ENCODE measurements at places on chromosomes 3 and 15.

- DNase-seq = peak; percentile 84
Measured at GRCh38 chr15:89129123-89129815, 41.0 kb downstream of the ABHD2 start.

- DNase-seq = no peak
Measured at GRCh38 chr3:21464746-21465145, 286.3 kb downstream of the ZNF385D start.

DNA sequence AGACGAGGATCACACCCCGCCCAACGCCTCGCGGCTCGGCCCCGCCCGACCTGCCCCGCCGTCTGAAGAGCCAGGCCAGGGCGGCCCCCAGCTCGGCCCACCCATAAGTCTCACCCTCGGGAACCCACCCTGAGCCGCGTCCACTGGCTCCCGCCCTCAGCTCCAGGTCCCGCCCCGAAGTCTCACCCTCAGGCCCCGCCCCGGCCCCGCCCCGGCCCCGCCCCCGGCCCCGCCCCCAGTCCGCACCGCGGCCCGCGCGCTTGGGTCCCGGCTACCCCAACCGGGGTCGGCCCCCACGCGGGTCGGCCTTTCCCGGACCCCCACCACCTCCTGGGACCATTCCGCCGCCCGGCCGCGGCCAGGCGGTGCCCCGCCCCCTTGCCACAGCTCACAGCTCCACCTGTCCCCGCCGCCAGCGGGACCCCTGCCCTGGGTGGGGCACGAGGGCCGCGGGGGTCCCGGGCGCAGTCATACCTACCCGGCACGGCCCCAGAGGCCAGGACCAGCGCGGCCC, 489 bp downstream of the CSPG5 start:
- no peak for DNase-seq

DNA sequence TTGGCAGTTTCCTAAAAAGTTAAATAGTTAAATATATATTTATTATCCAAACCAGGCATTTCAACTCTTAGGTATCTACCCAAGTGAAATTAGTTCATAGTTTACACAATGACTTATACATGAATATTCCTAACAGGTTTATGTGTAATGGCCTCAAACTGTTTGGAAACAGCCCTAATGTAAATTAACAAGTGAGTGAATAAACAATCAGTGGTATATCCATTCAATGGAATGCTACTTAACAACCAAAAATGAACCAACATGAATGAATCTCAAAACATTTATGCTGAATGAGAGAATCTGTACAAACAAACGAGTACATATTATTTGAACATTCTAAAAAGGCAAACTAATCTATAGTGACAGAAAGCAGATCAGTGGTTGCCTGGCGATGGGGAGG, 33.5 kb downstream of the PRTG start:
- no peak for DNase-seq

DNA sequence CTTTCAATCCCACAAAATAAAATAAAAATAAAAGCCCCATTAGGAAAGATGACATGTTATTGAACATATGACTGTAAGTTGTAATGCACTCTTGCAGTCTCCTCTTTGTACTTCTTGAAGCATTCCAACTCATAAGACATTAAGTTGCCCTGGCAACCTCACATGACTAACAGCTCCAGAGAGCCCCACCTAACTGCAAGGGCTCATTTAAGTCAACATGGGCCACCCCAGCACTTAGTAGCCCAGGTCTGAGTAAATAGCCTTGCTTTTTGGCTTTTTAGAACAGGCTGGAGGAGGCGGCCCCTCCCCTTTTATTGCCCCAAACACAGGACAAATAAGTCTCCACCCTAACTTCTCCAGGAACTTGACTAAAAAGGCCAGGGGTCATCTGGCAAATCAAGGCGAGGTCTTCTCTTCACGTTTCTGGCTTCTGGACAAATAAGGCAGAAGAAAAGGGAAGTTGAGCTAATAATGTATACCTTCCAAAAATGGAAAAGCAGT, 135.1 kb downstream of the TMCO5A start:
- DNase-seq = peak; percentile 91

DNA sequence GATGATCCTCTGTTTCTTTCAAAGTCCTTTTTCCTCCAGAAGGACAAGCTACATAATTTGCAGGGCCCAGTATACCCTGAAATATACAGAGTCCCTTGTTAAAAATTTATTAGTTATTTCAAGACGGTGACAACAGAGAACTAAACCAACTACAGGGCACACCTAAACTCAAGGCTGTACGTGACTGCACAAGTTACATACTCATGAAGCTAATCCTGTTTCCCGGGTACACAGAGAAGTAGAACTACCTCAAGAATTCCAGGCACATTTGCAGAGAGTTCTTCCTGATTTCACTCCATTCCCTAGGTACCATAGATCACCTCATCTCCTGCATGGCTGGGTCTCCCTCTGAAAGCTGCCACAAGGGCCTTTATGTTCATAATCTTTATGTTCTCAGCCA, 279.4 kb upstream of the ARL6 start:
- DNase-seq = no peak

- no peak for DNase-seq
Measured at GRCh38 chr3:140731440-140732119, 53.7 kb downstream of the TRIM42 start.

DNA sequence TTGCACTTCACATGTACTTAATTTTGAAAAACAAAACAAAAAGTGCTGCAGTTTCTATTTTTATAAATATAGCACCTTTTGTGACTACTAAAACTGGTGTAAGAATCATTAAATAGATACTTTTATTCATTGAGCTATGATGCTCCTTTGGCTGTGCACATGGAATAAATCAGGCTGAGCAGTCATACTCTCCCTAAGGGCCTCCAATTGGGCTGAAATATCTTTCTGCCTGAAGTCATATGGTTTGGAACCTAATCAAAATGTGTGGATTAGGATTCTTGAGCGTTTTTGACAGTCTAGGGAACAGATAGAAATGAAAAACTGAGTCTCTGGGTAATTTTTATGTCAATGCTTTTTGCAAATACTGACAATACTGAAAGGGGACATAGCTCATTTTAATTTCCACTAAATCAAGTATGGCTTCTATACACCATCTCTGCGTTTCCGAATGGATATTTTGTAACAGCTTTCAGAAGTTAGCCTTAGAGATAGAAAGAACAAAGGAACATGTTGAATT, 392.2 kb upstream of the ROBO1 start:
- no peak for DNase-seq

DNA sequence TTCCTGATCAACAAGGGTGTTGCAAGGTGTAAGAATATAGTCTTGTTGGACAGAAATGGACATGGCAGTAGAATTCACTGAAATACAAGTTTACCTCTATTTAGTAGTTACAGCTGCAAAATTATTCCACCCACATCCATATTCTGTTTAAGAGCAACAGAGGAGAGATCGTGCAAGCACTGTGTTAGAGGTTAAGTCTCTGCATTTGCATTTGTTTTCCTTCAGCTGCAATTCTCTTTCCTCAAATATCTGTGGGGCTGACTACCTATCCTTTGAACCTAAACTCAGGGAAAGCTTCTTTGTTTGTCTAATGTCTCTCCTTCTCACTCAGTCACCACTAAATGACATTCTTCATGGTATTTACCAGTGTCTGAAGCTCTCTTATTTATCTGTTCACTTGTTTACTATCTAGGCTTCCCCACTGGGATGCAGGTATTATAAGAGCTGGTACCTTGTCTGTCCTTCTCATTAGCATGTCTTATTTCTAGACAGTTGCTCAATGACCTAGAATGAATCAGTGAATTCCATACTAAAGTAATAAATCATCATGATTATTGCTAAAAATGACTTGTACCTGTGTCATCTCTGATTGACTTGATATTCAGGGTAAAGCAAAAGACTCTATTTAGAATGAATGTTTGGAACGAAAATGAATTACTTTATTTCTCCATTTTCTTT, 175.3 kb upstream of the FEZF2 start:
- no peak for DNase-seq

GRCh38 chr3:2849092-2849491, 261.1 kb downstream of the IL5RA start:
- DNase-seq = no peak

- DNase-seq = no peak
Measured at GRCh38 chr15:91498046-91498748, 355.3 kb upstream of the SLCO3A1 start.

DNA sequence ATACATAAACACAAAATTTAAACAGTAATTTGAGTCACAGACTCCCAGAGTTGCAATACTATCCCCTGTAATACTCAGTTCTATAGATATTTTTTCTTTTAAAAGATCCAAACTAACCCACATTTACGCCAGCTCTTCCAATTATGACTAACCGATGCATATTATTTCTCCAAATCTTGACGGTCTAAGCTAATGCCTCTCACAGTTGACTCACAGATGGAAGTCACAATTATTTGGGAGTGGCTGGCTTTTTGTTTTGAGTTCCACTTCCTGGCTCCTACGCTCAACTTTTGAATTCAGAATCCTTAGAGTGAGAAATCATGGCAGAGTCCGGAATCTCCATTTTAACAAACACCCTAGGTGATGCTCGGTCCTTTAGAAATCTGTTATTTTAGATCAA, 749.9 kb downstream of the FHIT start:
- DNase-seq = no peak

- DNase-seq = no peak
Measured at GRCh38 chr3:23656821-23657220, 148.9 kb upstream of the UBE2E1 start.

- DNase-seq = no peak
Measured at GRCh38 chr3:33663042-33663441, 55.0 kb downstream of the CLASP2 start.

GRCh38 chr3:178397202-178397601, 139.0 kb upstream of the KCNMB2 start:
- no peak for DNase-seq

- no peak for DNase-seq
Measured at GRCh38 chr15:68732451-68732850, 88.2 kb downstream of the ANP32A start.

GRCh38 chr3:172157564-172158258, 118.3 kb downstream of the FNDC3B start:
- no peak for DNase-seq

DNA sequence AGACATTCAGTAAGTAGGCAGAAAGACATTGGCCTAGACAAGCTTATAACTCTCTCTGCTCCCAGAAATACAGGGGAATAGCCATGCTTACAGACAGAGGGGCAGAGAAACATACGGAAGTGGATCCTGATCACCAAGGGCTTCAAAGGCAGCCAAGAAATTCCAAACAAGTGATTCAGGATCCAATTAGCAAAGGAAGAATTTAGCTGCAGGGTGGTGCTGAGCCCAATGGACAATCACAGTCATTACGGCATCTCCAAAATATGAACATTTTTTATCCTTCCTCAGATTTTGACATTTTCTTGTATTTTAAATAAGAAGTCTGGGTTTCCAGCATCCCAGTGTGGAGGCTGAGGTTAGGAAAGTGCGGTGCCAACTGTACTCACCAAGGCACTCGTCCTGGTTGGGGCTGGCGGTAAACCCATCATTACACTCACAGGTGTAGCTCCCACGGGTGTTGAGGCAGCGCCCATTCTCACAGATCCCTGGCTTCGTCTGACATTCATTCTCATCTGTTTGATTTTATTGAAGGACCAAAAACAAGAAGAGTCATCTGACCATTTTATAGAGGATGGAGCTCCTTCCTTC, 96.8 kb downstream of the DUT start:
- no peak for DNase-seq

GRCh38 chr15:36696196-36696595, 116.8 kb downstream of the CDIN1 start:
- no peak for DNase-seq

DNA sequence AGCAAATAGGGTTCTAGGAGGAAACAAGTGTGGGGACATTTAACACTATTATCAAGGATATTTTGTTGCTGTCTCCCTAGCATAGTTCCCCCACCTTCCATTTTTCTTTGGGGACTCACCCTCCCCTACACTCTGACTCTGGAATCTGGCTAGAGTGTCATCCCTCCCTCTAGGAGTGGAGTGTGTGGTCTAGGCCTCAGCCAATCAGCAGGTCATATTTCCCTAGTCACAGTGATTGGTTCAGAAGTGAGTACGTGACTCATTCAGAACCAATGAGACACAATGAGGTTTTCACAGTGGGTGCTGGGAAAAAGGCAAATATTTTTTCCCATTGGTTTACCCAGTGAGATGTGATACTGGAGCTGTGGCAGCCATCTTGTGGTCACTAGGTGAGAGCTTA, 234.4 kb downstream of the SHQ1 start:
- DNase-seq = no peak

- no peak for DNase-seq
Measured at GRCh38 chr3:187955587-187955952, 198.4 kb upstream of the LPP start.

GRCh38 chr3:29456901-29457300, 176.0 kb downstream of the RBMS3 start:
- DNase-seq = no peak

GRCh38 chr3:43790060-43790459, 99.3 kb downstream of the ABHD5 start:
- no peak for DNase-seq

DNA sequence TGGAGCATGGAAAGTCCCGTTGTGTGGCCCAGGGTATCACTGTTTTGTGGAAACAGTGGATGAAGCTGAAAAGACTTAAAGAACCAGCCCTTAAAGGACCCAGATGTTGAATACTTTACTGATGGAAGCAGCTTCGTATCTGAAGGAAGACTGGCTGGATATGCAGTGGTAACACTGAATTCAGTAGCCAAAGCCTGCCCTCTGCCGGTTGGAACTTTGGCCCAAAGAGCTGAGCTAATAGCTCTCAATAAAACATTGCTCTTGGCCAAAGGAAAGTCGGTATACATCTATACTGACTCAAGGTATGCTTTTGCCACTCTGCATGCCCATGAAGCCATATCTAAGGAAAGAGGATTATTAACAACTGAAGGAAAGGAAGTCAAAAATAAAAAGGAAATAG, 885.4 kb downstream of the PDCD6IP start:
- DNase-seq = peak; percentile 23

Measured in renal cortical epithelial cell (primary cell).